Stimulated activated CD8-positive, alpha-beta memory T cell treated with anti-CD3 and anti-CD28 coated beads, Interleukin-4, amount 100 ng/mL, for 1 hour (primary cell): ENCODE measurements at places on chromosomes 3 and 15.

- DNase-seq, result no peak
These were observed 530.8 kb upstream of the BCHE start for GRCh38 chr3:166367947-166368533.

- no peak for DNase-seq
These were observed 1.3 kb upstream of the ETV5 start for GRCh38 chr3:186109897-186110803.

- DNase-seq, result no peak
These were observed 14.8 kb downstream of the FANCD2 start for GRCh38 chr3:10041034-10041433.

- no peak for DNase-seq
These were observed 49.8 kb downstream of the ZNF445 start for GRCh38 chr3:44427683-44428082.

DNA sequence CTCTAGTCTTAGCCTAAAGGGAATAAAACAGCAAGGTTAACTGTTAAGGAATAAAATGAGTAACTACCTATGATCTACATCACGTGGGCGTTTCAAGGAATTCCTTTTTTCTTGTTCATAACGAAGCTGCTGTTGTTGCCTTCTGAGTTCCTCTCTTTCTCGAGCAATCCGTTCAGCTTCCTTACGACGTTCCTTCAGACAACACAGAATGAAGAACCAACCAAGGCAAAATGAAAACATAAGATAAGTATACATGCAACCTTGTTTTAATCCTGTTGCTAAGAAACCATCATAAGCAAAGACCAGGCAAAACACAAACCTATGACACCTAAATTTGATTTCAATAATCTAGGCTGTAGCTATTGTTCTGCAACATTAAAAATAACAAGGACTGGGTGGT is 44.1 kb downstream of the SLTM start:
- no peak for DNase-seq

DNA sequence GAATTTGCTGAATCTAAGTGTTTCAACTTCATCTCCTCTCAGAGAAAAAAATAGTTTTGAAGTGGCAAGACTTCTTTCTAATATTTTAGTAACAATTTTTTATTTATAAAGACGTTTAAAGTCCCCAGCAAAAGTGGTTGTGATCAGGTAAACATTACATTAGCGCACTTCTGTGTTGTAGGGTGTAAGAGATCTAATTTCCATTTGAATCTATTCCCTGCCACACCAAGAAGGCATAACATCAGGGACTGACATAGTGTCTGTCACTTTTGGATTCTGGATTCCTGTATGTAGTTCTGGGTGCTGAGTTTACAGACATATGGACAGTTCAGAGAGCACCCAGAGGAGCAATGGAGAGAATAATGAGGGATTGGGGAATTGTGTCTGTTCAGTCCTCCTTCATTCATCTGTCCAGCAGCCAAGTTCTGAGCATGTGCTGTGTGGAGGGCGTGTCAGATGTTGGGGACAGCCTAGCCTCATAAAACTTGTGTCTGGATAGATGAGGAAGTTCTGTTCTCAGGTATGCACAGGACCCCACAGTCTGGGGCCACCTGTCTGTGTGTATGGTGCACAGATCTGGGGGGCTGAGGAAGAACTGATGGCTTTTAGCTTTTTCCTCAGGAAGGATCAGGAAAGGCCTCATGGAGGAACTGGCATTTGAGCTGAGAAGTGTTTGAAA is 65.6 kb downstream of the MAP2K5 start:
- no peak for DNase-seq

- no peak for DNase-seq
These were observed 17.8 kb upstream of the ATP13A4 start for GRCh38 chr3:193572426-193572908.
